ENCODE measurements at places on chromosomes 5 and 9.

GRCh38 chr5:143980506-143980905 lies 168.5 kb downstream of the HMHB1 start:
- DNase-seq = no peak

DNA sequence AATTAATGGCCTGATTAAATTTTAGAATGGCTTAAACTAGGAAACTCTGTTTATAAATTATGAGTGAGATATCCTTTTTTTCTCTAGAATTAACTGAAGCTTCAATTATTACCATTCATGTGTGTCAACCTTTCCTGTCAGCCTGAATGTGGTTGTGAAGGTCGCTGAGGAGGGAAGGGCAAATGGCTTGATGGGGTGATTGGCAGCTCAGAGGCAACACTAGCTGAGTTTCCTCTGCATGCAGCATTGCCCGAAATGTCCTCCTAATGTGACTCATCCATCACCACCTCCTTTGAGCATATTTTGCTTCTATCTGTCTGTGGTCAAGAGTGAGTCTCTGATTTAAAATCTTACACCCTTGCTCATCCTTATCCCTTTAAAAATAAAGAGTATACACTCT lies 281.9 kb downstream of the TENT4A start:
- DNase-seq = no peak

- DNase-seq = no peak
Observed at GRCh38 chr9:1959371-1959770, 55.8 kb upstream of the SMARCA2 start.

DNA sequence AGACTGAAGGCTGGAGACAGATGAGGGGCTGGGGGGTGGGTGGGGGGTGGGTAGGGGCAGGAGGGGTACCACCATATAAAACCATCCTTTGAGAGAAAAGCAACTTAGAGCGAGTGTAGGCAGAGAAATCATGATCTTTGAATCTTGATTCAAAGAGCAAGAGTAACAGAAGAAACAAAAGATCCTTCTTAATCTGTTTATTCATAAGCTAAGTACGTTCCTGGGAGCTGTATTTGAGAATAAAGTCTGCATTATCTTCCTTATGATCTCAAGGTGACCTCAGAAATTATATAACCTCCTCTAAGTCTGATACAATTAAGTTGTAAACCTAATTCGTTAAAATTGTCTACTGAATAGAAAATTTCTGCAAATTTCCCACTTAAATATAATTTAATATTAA lies 558.8 kb downstream of the NR2F1-AS1 start:
- no peak for DNase-seq

- DNase-seq = no peak
Observed at GRCh38 chr5:150515446-150515845, 7.5 kb downstream of the NDST1 start.

DNA sequence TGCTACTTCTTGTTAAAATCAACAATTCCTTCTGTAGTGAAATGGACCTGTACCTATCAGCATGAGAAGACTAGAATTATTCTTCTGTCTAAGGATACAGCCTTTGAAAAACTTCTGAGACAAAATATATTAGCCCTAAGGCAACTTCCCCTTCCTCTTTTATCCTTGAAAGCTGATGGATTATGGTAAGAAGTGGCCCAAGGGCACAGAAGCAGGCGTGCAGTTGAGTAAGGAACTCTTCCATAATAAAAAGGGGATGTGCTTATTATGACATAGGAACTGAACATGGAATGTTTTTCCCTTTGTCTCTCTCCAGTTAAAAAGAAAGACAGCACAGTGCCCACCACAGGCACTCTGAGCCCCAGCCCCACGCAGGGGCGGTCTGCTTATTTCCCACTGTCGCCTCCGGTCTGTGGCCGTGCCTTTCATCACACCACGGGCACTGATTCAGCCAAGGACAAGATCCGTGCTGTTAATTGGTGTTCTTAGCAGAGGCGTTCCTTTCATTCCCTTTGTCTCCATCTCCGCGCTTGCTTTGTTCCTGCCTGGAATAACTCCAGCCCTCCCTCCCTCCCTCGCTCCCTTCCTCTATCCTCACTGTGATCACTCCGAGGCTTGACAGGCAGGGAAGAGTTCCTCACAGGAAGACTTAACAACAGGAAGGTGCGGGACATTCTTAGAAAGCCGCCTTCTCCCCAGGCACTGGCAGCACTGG lies 135.9 kb upstream of the OTULINL start:
- no peak for DNase-seq

GRCh38 chr5:138930371-138931097 lies 55.4 kb upstream of the LRRTM2 start:
- no peak for DNase-seq

DNA sequence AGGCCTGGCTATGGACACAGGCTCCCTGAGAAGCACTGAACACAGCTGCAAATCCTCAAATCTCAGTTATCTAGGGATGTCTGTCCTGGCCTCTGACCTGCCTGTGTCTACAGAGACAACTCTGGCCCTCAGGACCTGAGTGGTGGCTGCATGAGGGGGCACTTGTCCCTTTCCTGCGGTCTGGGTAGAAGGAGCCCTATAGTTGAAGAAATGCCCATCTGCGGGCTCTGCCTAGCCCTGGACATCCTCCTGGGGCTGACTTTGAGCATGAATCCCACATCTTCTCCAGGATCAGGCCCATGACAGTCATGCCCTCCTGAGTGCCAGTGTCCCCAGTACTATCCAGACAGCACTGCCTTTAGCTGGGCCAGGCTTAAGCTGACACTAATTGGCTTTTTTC lies 10.0 kb downstream of the DNAJB5 start:
- no peak for DNase-seq

DNA sequence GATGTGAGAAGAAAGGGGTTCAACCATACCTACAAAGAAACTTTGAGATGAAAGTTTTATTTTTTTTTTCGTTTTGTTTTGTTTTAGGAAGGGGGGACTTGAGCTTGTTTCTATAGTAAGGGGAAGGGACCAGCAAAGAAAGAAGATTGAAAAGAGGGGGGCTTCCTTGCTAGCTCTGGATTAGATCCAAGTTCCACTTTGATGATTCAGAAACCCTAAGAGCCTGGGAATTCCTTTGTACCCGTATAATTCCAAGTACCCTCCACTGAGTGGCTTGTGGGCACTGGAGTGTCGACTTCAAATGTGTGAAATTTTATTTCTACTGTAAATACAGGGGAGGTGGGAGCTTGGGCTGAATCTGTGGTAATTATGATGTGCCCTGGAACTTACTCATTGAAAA lies 10.9 kb downstream of the MAMDC2 start:
- no peak for DNase-seq

DNA sequence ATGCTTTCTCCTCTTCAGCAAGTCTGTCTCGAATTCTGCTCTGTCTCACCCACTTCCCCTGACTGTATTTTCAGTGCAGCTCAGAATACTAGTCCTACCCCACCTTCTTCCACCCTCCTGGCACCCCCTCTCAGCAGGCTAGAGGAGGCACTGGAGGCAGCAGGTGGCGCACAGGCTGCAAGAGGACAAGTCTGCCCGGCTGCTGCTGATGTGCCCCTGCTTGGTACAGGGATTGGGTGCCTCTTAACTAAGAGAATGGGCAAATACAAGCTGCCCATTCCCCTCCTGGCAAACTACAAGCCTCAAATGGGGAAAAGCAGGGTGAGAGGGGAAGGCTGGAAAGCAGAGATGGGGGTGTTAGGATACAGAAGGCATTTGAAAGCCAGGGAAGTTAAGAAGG lies 5.1 kb downstream of the TLN1 start:
- DNase-seq = peak; percentile 61

GRCh38 chr9:131732636-131733289 lies 7.1 kb downstream of the RAPGEF1 start:
- peak; percentile 28 for DNase-seq

DNA sequence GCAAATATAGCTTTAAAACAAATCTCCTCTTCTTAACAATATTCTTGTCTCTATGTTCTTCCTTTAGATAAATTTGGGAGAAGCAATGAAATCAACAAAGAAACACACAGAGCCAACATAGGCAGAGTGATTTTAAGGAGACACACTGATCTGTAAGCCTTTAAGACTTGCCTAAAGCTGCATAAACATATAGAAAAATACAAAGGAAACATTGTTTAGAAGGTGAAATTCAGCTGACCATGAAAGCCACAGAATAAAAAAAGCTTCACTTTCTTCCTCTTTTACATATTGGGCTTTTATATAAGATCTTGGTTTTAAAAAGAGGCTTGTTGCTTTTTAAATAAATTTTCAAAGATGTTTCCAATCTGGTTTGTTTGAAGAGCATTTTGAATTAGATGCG lies 1277.5 kb downstream of the EFNA5 start:
- DNase-seq = no peak

DNA sequence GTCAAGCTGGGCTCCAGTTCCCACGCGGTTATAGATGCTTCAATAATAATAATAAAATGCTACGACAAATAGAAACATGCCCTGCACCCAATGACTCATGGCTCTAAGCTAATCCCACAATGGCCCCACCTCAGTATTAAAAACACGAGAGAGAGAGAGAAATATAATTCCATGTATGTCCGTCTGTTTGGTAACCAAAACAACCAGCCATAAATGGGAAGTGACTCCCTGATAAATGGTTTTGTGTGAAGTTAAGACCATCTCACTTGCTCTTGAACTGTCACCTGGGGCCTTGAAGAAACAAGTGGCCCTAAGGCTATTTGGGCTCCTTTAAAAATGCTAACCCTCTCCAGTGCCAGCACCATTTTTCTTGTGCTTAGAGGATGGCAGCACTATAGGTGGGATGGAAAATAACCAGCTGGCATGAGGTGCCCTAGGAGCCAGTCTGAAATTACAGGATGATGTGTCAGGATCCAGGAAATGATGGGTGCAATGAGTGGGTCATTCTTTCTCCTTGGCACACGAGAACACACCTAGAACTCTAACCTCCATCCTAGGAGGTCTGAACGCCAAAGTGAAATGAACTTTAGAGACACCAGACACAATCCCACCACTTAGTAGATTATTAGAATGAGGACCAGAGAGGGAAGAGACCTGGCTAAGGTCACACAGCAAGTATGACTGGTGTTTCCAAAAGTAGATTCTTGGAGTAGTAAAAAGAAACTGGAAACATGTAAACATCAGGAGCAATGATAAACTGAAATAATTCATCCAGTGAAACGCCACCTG lies 35.7 kb upstream of the ADRB2 start:
- no peak for DNase-seq

DNA sequence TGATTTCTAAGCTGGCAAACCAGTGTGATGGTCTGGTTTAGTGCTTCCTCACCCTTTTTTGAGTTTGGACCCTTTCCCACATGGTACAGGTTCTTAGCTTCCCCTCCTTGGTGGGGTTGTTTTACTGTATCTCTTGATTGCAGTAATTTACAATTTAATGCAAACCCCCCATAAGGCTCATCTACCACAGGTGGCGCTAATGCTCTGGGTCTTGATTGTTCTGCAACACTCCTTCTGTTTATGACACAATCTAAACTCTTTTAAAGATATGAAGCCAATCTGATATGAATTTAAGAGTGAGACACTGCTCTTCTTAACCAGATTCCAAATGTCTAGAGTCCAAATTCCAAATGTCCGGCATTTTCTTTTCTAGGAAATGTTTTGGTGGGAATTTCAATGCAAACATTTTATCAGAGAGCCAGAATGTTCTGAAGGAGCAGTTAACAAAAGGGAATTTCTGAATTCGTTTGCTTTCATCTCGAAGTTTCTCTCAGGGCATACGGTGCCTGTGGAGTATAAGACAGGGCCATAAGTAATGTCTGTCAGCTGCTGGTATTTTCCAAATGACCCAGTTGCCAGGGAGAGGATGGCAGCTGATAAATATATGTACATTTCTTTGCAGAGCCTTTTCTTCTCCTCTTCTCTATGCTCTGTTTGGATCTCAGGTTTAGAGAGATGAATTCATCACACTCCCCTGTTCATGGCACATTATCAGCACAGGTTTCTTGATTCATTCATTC lies 246.8 kb downstream of the ARHGAP26 start:
- DNase-seq = no peak

- no peak for DNase-seq
Observed at GRCh38 chr9:134629061-134629585, 12.5 kb upstream of the COL5A1 start.

- no peak for DNase-seq
Observed at GRCh38 chr9:85199866-85200495, 530.5 kb downstream of the NTRK2 start.

DNA sequence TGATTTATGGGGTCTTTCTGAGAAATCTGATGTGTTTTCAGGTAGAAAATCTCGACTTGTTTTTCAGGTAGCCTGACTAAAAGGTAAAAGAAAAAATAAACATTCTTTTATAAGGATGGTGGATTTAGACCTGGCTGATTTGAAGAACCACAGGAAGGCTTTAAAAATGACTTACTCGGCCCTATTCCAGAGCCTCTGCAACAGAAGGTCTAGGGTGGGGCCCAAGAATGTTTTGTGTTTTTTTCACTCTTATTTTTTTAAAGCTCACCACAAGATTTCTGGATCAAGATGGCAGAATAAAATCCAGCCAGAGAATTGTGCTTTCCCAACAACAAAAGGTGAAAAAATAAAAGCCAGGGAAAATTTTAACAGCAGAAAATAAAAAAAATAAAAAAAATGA lies 59.1 kb downstream of the FNBP1 start:
- no peak for DNase-seq

- DNase-seq = no peak
Observed at GRCh38 chr5:14208071-14209021, 65.2 kb downstream of the TRIO start.

- no peak for DNase-seq
Observed at GRCh38 chr5:142078221-142078620, 30.4 kb upstream of the NDFIP1 start.

GRCh38 chr9:97367729-97368128 lies 44.2 kb upstream of the TDRD7 start:
- DNase-seq = no peak

DNA sequence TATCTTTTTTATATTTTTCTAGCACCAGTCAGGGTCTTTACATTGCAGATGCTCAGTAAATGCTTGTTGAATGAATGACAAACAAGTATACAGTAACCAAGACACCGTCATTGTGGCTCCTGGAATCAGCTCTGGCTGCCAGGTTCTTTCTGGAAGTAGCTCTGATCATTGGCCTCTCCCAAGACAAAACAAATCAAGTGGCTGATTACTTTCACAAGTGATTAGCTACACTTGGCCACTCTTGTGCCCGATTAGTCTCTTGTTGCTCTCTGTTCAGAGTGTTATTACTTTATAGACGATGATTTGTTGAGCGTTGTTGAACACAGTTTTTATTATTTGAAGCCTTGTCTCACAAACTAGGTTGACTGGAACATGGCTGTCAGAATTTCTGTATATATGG lies 119.6 kb upstream of the TLX3 start:
- DNase-seq = no peak

- no peak for DNase-seq
Observed at GRCh38 chr5:140540227-140540626, 7.2 kb upstream of the EIF4EBP3 start.

GRCh38 chr5:177103523-177104253 lies 17.0 kb downstream of the FGFR4 start:
- DNase-seq = no peak

DNA sequence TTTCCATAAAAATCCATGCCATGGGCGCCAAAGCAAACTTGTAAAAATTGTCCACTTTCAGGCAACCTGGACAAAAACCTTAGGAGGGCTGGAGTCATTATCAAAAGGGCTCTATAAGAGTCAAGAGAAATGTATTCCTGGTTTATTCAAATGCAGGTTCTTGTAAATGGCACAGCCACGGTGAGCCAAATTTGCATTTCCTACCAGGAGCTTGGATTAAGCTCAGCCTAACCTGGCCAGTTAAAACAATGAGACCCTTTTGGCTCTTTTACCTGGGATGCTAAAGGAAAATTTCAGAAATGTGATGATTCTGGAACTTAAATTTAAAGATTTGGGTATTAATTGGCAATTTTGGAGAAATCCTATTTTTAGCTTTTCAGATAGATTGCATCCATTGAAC lies 8.9 kb upstream of the ZNF474 start:
- DNase-seq = no peak
